ENCODE measurements at places on chromosomes 1 and 21. TPM values are rescaled to one million over a fixed set of nuclear protein-coding genes. Genes with fewer than 3 reads are reported as not detected.

Gene TTF2
- total RNA-seq: 27.5 TPM

Gene PLEKHO1
- total RNA-seq: 27.1 TPM

Gene NPPB
- not detected for total RNA-seq

Gene GIPC2
- total RNA-seq: under 0.01 TPM

Gene ALPL
- total RNA-seq: not detected

Gene MRPS21
- 45.6 TPM for total RNA-seq

Gene MLLT11
- total RNA-seq: 2.9 TPM

Gene NR5A2
- total RNA-seq: not detected

Gene SLC6A17
- 1.3 TPM for total RNA-seq

Gene PLA2G2C
- not detected for total RNA-seq

Gene CYP4B1
- total RNA-seq: not detected

Gene SPATA6
- total RNA-seq: 15.0 TPM

Measured in melanocyte of skin (primary cell).